Effector memory CD4-positive, alpha-beta T cell (primary cell): ENCODE measurements at places on chromosomes 3 and 15.

GRCh38 chr3:7392206-7392605 lies 531.3 kb downstream of the GRM7 start:
- DNase-seq, result no peak

DNA sequence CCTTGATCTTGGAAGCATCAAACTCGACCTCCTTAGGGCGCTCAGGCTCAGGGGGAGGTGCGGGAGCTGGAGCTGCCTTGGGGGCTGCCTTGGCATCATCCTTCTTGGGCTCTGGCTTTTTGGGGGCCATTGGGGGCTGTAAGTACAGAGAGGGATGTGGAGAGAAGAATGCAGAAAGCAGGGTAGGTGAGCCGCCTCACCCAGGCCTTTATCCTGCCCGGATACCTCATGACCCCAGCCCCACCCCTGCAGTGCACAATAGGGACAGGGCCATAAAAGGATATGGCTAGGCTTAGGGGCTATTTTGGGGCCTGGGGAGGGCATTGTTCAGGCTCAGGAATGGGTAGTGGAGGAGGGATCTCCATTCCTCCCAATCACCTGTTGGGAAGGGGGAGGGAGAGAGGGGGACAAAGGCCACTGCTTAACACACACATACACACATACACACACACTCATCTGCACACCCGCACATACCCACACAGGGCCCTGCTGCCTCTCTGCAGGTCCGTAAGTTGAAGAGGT lies at the start of gene MYL3:
Gene MYL3 (minus strand): TSS at position 184 of the 522 bp plus-strand sequence. CDS start 54 bp downstream, at position 130.
- no peak for DNase-seq

- DNase-seq, result no peak
Measured at GRCh38 chr3:99502871-99503270, 135.5 kb upstream of the COL8A1 start.

- no peak for DNase-seq
Measured at GRCh38 chr3:184327171-184327570, 10.2 kb upstream of the FAM131A start.

GRCh38 chr3:81967393-81967792 lies 205.9 kb upstream of the GBE1 start:
- DNase-seq, result no peak

DNA sequence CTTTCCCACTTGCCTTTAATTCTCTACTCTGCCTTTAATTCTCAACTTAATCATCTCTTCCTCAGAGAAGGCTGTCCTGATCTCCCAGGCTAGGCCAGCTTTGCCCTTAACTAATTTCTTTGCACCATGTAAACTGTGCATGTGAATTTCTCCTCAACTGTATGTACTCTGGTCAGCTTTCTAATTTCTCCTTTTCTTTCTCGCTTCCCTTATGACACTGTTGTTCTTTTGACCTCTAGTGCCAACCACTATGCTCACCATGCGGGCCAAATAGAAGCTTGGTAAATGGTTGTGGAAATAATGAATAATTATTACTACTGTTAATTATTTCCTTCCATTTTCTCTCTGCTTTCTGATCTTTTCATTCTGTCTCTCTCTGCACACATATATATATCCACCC lies 269.0 kb upstream of the CRBN start:
- no peak for DNase-seq

DNA sequence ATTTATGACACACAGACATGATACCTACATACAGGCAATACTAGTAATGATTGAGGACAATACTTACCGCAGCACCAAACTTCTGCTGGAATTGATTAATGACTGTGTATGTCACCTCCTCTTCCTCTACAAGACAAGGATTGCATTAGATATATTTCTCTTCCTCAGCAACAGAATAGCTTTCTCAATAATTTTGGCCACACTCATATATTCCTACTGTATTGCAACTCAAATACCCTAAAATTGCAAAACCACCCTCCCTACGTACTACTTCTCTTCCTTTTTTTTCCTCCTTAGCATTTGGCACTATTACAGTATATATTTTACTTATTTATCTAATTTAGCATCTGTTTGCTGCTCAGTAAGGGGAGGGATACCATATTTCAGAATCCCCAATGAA lies 14.8 kb downstream of the EXD1 start:
- DNase-seq, result no peak

- DNase-seq, result no peak
Measured at GRCh38 chr3:162525771-162526170, 1029.2 kb downstream of the OTOL1 start.

DNA sequence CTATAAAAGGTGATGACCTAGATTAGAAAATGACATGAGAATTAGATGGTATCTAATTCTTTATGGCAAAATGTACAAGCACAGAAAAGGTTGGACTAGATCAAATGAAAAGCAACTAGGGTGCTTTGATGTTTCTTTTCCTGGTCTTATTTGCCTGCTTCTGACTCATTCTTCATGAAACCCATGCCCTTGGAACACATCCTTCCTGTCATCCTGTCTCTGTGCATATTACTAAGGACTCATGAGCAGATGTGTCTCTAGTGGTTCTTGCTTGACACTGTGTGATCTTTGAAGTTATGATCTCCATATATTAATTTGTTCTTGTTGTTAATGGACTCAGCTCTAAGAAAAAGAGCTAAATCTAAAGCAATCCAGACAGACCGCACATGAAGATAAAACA lies 314.0 kb downstream of the ERC2 start:
- no peak for DNase-seq

- DNase-seq, result no peak
Measured at GRCh38 chr15:99662903-99663302, 70.3 kb downstream of the LYSMD4 start.

- peak; percentile 41 for DNase-seq
Measured at GRCh38 chr3:106534206-106534605, 665.4 kb upstream of the CBLB start.

DNA sequence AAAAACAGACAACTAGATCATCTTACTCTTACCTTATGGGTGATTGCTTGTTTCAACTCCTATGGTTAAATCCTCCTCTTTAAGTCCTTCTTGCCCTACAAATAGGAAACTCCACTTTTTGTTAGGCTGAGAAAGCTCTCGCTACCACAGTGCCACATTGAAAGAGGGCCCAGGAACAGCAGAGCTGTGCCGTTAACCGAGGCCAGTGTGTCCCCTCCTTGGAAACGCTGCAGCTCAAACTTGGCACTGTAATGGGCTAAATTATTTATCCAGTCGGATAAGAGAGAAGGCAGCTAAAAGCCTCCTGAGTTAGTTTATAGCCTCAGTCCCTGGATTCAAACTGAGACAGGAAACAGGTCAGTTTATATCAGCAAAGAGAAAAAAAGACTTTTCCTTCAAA lies 46.1 kb downstream of the KBTBD12 start:
- DNase-seq, result no peak

GRCh38 chr3:177478170-177478867 lies 281.0 kb upstream of the TBL1XR1 start:
- DNase-seq, result no peak

DNA sequence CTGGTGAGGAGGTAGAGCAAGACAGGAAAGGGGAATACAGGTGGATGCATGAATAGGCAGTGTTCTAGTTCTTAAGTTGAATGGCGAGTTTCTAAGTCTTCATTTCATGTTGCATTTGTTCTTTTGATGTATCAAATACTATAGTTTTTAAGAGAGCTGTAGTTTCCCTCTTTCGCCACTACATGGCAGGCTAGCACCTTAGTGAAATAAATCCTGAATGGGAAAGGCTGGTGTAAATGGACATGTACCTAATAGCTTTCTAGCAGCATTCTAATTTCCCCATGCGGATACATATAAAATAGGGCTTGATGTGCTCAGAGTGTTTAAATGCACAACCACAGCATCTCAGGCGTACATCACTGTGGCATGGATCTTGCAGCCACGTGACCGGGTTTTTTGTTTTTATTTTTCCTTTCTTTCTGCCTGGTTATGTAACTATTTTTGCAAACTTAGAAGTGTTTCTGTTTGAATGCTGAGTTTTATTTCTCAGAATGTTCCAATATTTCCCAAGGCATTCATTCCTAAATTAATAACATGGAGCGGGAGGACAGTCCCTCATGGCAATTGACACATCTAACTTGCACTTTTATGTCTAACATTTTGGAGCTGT lies 23.5 kb upstream of the CLN6 start:
- no peak for DNase-seq

- DNase-seq, result no peak
Measured at GRCh38 chr15:40926659-40927494, 2.3 kb upstream of the DLL4 start.

DNA sequence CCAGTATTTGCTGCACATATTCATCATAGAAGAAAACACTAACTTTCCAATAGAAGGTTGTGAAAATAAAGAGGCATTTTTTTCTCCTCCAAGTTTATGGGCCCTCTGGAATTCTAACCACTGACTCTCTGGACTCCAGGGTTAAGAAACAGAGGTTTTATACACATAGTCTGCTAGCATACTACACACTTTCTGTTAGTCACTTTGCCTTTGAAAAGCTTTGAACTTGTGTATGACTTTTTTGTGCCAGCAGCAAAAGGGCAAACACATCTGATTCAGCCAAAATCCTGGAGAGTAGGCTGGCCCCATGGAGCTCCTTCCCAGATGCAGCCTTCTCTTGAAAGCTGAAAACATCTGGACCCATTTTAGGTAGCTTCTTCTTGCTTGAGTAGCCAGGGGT lies 6.2 kb downstream of the ZIC4 start:
- DNase-seq, result no peak

GRCh38 chr3:52915294-52915693 lies 17.9 kb upstream of the STIMATE start:
- no peak for DNase-seq

DNA sequence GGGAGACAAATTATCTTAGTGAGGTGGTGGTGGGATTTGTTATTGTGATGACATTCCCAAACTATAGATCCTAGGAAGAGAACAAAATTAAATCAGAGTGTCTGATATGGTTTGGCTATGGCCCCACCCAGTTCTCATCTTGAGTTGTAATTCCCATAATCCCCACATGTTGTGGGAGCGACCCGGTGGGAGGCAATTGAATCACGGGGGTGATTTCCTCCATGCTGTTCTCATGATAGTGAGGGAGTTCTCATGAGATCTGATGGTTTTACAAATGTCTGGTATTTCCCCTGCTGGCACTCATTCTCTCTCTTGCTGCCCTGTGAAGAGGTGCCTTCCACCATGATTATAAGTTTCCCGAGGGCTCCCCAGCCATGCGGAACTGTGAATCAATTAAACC lies 62.0 kb downstream of the RPL22L1 start:
- no peak for DNase-seq

DNA sequence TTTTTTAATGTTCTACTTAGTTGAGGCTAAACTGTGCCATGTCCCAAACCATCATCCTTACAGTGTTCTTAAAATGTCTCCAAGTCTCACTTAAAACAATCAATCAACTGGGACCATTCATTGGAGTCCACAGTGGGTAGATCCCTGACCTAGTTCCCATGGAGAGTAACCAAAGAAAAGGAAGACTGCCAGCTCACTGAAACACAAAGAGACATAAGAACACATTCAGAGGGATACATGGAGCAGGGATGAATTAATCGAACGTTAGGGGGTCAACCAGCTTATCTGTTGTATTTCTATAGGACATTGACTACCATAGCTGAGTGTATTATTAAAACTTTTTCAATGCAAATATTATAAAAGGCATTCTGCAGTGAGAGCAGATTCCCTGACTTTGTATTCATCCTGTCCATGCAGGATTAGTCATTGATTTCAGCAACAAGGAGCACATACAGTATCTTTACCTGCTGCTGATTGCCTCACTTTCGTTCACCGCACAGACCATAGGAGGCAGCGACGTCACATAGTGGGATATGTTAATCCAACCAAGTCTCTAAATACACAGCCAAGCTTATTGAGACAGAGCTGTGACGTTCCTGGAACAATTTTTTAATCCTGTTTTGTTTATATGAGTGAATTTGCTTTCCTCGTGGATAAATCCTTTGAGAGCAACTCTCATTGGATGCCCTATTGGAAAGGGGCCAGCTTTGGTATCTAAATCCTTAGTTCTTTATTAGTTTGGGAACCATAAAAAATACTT lies 364.9 kb upstream of the RBMS3 start:
- no peak for DNase-seq

DNA sequence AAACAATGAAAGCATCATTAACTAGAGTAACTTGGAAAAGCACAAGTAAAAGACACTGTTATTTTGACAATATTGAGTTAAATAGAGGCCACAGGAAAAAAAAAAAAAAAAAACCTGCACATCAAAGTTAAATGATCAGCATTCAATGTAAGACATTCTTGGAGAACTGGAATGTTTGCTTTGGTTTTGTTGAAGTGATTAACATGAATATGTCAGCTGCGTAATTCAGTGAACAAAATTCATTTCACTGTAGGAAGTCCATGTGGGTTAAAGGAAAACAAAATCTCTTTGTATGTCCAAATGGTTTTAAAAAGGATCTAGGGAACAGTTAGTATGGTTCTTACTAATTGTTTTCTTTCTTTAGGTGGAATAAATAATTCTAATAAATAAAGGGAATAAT lies 252.8 kb upstream of the CNTN6 start:
- no peak for DNase-seq

DNA sequence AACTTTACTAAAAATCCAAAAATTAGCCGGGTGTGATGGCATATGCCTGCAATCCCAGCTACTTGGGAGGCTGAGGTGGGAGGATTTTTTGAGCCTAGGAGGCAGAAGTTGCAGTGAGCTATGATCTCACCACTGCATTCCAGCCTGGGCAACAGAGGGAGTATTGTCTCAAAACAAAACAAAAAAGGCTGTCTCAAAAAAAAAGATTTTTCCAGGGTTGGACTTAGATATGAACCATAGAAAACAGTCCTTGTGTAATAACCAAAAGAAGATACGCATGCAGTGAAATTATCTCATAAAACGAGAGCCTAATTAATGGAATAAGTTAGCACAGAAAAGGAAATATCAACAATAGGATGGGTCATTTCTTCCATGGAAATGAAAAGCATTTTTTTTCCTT lies 320.4 kb upstream of the RASGRP1 start:
- no peak for DNase-seq

DNA sequence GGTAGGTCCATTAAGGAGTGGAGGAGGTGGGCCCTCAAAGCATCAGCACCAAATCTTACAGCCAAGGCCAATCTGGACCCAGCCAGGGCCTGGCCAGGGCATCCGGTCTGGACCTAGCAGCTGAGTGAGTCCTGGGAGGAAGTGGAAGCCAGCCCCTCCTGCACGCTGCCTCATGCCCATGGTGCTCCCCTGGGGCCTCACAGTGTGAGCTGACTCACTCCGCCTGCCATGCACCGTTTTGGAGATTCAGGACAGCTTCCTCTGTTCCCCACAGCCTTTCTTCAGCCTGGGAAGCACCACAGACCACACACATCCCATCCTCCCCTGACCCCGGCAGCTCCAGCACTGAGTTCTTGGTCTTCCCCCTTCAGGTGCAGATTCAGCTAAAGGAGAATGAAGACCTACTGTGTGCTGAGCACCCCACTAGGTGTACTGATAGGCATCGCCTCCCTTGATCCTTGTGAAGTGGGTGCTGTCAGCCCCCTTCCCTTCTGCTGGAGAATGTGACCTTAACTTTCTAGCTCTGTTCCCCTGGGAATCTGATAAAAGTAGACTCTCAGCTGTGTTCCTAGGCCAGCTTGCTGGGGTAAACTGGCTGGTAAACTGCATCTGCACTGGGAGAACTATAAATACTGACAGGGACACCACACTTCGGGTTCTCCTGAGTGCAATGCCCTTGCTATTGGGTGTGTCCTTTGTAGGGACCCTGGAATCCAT lies 36.8 kb upstream of the SEC13 start:
- DNase-seq, result no peak

- DNase-seq, result no peak
Measured at GRCh38 chr15:60374628-60375081, 23.1 kb downstream of the ANXA2 start.
